GM04504 (cell line): ENCODE measurements at places on chromosomes 1 and 21.

- DNase-seq = no peak
Observed at GRCh38 chr1:20349561-20349960, 58.9 kb downstream of the VWA5B1 start.

DNA sequence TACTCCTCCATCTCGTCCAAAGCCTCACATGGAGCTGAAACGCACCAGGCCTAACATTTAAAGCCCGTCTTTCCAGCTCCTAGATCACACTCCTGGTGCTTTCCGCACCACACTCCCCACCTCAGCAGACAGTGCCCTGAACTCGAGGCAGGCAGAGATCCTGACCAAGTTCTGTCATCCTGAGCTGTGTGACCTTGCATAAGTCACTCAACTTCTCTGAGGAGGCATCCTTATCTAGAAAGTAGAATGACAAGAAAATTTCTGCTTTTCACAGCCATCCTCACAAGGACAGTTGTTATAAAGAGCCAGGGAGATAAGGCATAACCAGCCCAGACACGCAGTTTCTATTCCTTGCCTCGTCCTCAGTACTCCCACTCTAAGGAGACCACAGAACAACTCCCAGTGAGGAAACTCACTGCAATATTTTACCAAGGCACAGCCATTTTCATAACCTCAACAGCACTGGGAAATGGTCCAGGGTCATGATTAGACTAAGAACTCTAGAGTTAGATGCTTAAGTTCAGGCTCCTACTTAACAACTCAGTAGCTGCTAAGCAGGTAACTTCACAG is 3.1 kb downstream of the LRP8 start:
- no peak for DNase-seq

GRCh38 chr1:230120921-230121381 is 53.9 kb downstream of the GALNT2 start:
- no peak for DNase-seq

DNA sequence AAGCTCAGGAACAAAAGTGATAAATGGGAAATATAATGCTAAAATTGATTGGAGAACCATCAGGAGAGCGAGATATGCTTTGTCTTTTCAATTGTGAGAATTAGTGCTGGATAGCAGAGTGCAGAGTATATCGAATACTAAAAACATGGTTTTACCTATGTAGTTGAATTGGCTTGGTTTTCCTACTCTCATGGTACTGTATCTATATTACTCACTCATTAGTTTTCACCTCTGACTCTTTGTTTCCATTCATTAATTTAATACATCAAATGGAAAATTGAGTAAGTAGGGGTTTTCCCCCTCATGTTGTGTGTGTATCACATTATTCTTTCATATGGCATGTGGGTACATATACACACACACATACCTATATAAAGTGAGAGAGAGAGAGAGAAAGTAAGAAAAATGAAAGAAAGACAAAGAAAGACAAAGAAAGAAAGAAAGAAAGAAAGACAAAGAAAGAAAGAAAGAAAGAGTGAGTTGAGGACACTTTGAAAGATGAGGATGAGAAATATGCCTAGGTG is 1574.5 kb downstream of the MRPL39 start:
- no peak for DNase-seq

DNA sequence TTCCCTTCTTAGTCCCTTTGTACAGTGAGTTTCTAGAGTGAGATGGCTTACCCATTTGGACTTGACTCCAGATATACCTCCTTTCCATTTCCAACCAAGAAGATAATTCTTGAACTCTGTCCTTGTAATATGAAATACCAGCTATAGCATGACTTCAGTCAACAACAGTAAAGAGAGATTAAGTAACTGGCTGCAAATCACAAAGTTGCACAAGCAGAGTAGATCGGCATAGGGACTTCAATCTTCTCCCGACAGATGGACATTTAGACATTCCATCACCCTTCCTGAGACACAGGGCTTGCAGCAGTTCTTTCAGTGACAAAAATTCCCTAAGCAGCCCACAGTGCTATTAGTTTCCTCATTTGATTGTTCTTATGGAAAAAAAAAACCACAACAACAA is 44.6 kb downstream of the JAK1 start:
- no peak for DNase-seq

GRCh38 chr1:30713311-30713710 is 10.1 kb downstream of the MATN1 start:
- DNase-seq = no peak

DNA sequence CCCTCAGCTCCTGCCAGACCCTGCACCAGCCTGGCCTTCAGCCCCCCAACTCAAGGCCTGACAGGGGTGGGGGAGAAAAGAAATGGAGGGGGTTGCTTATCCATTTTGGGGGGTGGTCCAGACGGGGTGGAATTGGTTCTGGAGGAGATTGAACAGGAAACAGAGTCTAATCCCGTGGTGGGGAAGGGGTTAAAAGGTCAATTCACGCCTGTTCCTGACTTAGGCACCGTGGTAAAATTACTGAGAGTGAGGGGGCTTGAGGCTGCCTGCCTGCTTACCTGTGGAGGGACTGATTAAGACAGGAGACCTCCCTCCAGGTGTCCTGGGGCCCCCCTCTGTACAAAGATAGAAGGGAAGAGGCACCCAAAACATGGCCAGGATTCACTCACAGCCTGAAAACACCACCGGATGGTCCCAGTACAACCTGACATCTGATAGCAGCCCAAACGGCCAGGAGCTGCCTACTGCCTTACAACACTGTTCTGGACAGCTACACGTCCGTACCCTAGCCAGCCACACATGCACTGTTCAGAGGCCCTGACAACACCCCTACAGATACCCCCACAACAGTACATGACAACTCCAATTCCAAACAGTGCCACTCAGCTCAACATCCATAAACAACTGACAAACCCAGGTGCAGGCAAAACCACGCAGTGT is 31.8 kb downstream of the AHDC1 start:
- DNase-seq = no peak
